ENCODE measurements at places on chromosomes 16 and 17.

GRCh38 chr17:41813699-41814124, 908 bp downstream of the FKBP10 start:
- DNase-seq = no peak

DNA sequence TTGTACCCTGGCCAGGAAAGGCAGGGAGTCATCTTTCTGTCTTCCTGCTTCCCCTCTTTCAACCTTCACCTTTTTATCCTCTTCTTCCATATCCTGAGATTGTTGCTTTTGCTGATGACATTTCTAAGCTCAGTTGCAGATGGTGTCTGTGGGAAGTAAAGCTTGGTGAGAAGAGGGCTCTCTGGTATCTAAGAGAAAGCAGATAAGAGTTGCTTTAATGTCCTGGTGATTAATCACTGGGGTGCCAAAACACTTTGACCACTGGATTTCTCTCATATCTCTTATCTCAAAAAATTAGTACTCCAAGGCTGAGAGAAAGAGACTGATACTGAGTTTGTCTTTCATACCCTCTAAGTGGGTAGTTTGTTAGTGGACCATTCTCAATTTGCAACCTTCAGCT, 71.3 kb downstream of the NEUROD2 start:
- no peak for DNase-seq

DNA sequence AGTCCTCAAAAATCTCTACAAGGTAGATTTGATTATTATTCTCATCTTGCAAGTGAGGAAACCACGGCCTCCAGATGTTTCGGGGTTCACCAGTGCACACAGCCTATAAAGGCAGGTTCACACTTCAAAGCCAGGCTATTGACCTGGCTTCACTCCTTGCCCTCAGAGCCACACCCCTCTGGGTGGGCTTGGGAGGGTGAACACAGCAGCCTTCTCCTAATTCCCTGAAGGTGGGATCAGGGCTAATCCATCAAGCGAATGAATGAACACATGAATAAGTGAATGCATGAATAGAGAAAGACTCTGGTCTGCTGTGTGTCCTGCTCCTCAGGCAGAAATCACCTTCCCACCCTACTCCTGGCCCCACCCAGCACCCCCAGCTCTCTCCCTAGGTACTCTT, 139.0 kb downstream of the CYLD start:
- DNase-seq = no peak

DNA sequence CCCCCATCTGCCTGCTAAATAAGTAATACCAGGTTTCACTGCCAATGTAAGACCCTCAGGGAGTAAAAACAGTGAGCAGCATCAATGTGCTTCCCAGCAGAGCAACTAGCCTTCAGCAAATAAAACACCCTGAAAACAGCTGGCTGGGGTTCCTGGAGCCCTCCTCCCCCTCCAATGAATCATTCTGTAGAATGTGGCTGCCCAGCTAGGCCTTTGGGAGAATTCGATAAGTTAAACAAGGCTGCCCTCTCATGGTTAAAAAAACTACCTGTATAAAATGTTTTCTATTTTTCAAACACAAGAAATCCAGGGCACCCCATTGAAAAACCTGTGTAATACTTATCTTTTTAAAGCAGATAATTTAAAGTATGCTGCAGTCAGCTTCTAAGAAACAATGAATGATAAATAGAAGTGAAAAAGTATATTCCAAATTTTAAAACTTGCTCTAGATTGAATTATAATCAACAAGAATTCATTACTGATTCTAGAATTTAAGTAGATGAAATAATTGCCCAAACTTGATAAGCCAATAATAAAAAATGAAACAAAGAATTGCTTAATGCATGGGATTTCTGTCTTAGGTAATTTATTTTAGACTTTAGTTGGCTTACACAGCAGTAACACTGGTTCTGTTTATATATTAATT, 9.4 kb upstream of the TOM1L1 start:
- DNase-seq = peak; percentile 73

- no peak for DNase-seq
Measured at GRCh38 chr17:78154903-78155811, 9.0 kb downstream of the C17orf99 start.

DNA sequence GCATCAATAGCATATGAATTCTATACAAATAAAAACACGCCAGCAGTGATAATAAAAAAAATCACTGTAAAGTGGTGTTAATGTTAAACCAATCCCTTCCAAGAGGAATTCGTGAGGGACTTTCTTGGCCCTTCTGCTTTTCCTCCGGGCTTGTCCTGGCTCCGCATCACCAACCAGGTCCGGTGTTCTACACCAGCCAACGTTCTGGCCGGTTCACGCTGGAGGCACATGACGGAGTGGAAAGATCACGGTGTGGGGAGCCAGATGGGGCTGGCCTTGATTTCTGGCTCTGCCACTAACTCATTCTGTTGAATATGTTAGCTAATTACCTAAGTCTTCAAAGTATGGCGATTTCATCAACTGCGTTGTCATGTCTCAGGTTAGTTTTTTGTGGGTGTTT, 1.4 kb upstream of the KRTAP29-1 start:
- no peak for DNase-seq

- DNase-seq = no peak
Measured at GRCh38 chr17:1379930-1380313, 20.1 kb downstream of the YWHAE start.

DNA sequence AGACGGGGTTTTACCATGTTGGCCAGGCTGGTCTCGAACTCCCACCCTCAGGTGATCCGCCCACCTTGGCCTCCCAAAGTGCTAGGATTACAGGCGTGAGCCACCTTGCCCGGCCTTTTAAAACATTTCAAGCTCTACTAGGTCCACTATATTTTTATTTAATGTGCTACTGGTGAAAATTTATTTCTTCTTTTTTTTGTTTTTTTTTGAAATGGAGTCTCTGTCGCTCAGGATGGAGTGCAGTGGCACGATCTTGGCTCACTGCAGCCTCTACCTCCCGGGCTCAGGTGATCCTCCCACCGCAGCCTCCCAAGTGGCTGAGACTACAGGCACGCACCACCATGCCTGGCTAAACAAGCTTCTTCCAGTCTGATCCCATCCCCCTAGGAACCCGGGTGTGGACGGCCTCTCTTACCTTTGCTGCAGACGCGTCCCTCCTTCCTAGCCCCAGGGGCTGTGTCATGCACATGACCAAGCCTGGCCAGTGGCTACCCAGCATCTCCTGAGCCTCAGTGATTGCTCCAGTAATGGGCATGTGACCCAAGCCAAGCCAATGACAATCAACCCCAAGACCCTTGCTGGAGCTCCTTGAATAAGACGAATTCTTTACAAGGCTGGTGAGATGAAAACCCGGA, 40.1 kb upstream of the LITAF start:
- DNase-seq = no peak

DNA sequence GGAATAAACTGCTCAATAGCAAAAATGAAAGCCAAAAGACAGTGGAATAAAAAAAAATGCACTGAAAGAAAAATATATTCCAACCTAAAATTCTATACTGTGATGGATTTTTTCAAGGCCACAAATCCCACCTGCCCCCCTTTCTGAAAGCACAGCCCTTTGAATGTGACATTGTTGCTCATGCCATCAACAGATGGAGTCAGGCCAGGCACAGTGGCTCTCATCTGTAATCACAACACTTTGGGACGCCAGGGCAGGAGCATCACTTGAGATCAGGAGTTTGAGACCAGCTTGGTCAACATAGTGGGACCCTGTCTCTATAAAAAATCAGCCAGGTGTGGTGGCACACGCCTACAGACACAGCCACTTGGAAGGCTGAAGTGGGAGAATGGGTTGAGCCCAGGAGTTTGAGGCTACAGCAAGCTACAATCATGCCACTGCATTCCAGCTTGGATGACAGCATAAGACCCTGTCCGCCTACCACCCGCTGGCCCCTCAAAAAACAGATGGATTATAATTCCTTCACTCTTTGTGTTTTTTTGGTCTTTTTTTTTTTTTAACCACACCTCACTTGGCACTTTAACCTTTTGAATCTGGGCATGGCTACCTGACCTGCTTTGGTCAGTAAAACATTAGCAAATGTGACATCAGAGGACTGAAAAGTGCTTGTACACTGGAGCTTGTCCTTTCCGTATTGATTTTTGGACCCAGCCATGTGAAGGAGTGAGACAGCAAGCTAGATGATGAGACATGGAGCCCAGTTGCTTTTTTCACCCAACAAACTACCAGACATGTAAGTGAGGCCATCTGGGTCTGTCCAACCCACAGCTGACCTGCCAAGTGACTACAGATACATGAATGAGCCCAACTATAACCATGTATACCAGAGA, 36.3 kb downstream of the GLG1 start:
- peak; percentile 12 for DNase-seq

DNA sequence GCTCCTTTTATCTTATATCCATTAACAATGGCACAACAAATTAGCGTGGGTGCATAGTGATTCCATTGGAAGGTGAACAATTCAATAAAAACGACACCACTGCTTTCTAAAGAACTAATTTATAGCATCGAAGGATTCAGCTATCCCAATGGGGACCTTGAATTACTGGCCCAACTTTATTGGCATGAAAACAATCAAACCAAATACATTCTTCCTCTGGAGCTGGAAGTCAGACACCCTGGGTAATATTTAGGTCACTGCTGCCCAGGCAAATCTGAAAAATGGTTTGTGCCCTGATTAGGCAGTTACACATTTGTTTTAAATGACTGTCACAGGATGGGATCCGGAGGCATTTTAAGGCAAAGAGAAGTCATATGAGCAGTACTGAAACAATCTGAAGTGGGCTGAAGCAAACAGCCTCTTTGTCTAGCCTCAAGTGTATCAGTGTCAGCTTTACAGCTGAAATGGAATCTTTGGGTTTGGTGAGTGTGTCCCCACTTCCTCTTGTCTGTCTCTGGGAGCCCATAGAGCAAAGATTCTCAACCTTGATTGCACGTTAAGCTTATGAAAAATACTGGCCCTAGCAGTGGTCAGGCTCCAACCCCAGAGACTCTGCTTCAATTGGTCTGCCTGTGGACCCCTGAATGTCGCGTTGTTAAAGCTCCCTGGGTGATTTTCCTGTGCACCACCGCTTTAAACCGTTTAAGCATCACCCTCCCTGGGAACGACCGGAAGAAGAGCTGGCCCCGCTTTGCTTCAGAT, 30.3 kb downstream of the CDK5R1 start:
- DNase-seq = no peak

- no peak for DNase-seq
Measured at GRCh38 chr17:67258821-67259468, 13.9 kb upstream of the HELZ start.

- DNase-seq = peak; percentile 48
Measured at GRCh38 chr16:27321013-27321915, 7.5 kb downstream of the IL4R start.

DNA sequence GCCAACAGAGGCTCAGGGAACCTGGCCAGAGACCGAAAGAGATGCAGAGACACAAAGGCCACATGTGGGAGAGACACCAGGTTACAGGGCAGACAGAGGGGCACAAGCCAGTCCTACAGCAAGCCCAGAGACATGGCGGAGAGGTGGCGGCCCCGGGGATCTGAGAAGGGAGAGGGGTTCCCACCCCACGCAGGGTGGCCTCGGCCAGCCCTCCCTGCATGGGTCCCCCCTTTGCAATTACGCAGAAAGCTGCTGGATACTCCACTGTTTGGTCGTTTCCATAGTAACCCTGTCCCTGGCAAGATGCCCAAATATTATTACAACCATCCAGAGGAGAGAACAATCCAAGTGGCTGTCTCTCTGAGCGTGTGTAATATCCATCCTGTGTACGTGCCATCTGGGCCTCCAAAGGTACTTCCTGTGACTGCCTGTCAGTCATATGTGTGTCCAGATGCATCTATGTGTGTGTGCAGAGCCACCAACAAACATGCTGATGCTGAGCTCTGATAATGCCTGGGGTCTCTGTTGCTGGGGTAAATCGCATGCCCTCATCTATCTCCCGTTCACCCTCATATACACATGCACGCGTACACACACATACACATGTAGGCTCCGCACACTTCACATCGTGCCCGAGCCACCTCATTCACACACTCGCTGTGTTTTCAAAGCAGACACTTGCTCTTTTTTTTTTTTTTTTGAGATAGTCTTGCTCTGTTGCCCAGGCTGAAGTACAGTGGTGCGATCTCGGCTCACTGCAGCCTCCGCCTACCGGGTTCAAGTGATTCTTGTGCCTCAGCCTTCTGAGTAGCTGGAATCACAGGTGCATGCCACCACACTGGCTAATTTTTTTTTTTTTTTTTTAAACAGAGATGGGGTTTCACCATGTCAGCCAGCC, 5.5 kb downstream of the PCGF2 start:
- peak; percentile 84 for DNase-seq

DNA sequence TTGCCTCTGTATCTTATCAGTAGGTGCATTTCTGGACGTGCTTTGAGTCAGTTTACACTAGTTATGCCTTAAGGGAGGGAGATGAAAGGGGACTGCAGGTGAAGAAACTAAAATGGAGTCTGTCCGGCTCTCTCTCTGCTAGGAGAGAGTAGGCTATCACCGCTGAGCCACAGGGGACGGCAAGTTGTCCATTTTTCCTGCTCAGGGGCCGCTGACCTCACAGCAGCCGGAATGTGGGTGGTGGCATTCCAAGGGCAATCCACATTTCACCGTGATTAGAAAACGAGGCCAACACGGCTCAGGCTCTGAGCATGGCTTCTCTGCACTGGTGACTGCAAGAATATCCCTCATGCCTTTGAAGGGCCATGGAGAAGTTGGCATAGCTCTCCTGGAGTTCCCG, 19.0 kb upstream of the KLHDC4 start:
- DNase-seq = peak; percentile 35

GRCh38 chr17:73269329-73269615, 7.6 kb upstream of the CPSF4L start:
- no peak for DNase-seq

- no peak for DNase-seq
Measured at GRCh38 chr16:85369741-85370528, 243.2 kb upstream of the GSE1 start.

DNA sequence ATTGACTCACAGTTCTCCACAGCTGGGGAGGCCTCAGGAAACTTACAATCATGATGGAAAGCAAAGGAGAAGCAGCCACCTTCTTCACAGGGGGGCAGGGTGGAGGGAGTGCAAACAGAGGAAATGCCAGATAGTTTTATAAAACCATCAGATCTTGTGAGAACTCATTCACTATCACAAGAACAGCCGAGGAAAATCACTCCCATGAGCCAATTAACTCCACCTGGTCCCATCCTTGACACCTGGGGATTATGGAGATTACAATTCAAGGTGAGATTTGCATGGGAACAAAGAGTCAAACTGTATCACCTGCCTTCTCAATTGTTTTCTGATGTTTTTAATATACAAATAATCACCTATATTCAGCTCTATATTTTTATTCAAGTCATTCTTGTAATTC, 1527.3 kb upstream of the GOT2 start:
- no peak for DNase-seq

DNA sequence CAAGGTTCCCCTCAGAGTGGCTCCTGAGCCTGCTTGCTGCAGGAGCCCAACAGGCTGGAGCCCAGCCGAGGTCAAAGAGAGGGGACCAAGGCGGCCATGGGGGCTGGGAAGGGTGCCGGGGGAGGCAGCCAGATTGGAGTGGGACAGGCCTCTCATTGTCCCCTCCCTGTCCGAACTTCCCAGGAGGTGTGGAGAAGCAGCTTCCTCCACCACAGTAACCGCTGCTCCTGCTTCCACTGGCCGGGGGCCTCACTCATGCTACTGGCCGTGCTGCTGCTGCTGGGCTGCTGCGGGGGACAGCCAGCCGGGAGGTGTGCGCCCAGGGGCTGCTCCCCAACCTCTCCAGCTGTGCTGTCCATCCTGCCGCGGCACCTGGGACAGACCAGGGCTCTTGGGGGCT, 29.3 kb downstream of the TMEM94 start:
- DNase-seq = no peak

- DNase-seq = no peak
Measured at GRCh38 chr17:82868715-82869131, 28.9 kb upstream of the ZNF750 start.

- no peak for DNase-seq
Measured at GRCh38 chr17:15007147-15007553, 258.0 kb downstream of the PMP22 start.

GRCh38 chr17:68621065-68621464, 19.9 kb upstream of the FAM20A start:
- no peak for DNase-seq
